ENCODE measurements at places on chromosomes 4 and X.

GRCh38 chr4:183722731-183723560, 63.9 kb downstream of the TRAPPC11 start:
- peak; percentile 89 for DNase-seq

GRCh38 chrX:112786076-112786475, 54.6 kb downstream of the AMOT start:
- DNase-seq: no peak

GRCh38 chr4:74754218-74754617, 40.1 kb downstream of the BTC start:
- no peak for DNase-seq

DNA sequence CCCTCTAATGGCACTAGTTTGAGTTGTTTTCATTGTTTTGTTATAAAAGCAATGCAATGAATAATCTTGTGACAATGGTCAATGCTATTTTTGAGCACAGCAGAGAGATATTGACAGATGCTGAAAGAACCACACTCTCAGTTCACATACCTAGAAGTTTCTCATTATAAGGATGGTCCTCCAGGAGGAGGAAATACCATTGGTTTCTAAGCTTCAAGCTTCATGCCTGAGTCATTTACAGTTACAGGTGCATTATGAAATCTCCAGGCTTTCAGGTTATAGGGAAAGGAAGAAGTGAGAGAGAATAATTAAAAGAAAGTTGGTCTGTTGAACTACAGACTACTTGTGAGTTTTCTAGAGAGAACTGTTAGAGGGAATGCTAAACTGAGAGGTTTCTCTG, 75.3 kb downstream of the PWWP3B start:
- DNase-seq: no peak

- no peak for DNase-seq
Observed at GRCh38 chr4:149280806-149281205, 534.8 kb downstream of the IQCM start.

GRCh38 chr4:155073852-155074251, 134.6 kb upstream of the NPY2R start:
- DNase-seq: no peak

DNA sequence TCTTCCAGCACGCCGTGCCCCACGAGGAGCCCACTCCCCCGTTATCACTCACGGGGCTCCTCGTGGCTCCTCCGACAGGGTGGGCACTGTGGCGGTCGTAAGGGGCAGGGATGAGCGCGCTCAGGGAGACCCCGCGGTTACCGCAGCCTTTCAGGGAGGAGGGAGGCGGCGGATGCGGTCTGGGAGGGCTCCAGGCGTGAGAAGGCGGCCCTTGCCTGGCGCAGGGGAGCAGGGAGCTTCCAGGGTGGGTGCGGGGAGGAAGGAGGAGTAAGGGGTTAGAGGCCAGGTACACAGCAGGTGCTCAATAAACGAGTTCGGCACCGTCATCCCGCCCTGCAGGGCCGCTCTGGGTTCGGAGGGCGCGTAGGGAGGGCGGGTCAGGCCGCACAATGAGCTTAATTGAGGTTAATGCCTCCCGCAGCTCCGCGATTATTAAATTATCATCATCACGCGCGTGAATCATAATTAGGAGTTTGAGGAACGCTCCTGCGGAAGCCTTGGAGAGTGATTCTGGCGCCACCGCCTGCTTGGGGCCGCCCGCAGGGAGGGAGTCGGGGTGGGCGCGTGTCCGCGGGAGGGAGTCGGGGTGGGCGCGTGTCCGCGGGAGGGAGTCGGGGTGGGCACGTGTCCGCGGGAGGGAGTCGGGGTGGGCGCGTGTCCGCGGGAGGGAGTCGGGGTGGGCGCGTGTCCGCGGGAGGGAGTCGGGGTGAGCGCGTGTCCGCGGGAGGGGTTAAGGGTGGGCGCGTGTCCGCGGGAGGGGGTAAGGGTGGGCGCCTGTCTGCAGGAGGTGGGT, 7.6 kb upstream of the NKX1-1 start:
- DNase-seq: no peak

DNA sequence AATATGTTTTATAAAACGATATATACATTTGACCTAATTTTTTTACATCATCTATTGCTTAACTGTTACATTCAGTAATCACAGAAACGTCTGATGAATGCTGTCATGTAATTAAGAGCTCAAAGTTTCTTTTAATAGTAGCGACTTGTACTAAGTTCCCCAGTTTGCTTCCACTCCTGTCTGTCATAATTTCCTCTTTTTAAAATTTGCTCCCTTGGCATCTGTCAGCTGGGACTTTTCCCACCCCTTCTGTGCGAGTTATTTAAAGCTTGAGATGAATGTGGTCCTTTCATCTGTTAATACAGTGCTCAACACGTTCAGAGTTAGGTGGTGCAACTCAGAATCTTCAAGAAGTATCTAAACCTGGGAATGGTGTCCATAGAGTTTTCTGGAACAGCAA, 1.2 kb downstream of the RAP1GDS1 start:
- DNase-seq: peak; percentile 25

DNA sequence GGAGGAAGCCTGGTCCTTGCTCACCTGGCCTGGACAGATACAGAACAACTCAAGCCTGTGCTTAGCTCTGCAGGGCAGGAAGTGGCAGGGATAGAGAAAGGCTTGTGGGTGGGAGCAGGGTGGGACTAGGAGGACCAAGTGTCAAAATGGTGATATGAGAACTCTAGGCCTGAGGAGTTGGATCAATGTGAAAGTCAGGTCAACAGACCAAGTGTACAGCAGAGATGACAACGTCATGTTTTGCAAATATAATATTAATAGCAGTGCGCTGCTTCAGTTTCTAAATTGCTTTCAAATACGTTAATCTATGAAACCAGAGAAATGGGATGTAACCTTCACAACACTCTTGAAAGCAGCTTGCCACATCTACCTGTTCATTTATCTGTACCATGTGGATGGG, 114.2 kb upstream of the MAP3K15 start:
- no peak for DNase-seq

DNA sequence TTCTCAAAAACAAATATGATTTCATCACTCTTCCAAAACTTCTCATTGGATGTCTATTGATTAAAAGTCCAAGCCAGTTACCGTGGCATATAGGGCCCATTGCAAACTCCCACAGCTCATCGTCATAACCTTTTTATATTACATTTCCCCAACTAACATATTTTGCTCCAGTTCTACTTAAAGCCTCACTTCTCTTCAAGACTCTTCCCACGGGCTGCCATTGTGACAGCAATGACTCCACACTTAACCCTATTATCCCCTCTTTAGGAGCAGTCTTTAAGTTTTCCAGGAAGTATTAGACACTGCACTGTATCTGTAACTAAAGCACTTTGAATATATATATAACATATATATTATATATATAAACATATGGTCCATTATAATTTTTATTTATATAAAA, 44.5 kb downstream of the DTHD1 start:
- DNase-seq: no peak

- DNase-seq: no peak
Observed at GRCh38 chr4:21901281-21901680, 47.3 kb downstream of the KCNIP4 start.

- DNase-seq: no peak
Observed at GRCh38 chrX:40496728-40497127, 84.0 kb upstream of the ATP6AP2 start.

GRCh38 chrX:103688946-103689345, 2.4 kb upstream of the MORF4L2 start:
- DNase-seq: peak; percentile 67

DNA sequence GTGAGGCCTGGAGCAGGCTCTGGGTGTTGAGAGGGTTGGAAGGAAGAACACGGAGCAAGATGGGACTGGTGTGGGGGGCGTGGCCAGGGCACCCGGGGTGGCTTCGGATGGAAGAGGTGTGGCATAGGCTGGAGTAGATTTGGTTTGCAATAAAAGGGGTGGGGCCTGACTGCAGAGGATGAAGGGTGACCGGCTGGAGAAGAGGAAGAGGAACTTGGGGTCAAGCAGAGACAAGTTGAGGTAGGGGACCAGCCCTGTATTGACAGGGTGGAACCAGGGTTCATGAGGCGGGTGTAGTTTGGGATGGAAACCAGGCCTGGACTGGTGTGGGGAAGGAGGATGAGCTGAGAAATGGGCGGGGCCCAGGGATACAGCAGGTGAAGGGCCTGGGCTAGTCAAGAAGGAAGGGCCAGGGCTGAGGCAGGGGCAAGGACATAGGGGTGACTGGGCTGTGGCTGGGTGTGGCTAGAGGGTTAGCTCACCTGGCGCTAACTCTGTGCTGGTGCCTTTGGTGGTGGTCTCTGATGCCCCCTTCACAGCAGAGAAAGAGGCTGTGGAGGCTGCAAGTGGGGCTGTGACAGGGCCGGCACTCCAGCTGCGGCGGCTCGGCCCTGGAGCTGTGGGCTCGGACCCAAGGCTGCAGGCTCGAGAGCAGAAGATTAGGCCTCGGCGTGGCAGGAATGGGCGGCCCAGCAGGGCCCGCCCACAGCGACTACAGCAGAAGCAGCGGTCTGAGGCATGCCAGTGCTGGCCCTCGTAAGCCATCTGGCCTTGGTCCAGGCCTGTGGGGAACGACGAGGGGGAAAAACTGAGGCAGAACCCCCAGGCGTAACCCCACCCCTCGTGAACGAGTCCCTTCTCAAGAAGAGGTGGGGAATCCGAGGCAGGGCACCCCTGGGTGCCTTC, 5.0 kb downstream of the PLP2 start:
- no peak for DNase-seq

DNA sequence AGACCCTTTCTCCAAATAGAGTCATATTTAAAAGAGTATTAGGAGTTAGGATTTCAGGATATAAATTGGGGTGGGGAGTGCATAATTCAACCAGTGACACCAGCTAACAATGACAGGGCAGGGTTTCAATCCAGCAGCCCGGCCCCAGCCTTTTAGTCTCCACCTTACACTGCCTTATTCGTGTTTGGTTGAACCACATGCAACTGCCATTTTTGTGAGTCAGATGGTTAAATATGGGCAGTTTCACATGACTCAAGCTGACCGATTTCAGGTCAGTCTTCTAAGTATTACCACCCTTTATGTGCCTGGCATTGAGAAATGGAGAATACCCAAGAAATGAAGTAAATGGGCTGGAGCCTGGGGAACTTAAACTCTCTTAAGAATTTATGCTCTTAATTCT, 102.8 kb downstream of the STOX2 start:
- no peak for DNase-seq

DNA sequence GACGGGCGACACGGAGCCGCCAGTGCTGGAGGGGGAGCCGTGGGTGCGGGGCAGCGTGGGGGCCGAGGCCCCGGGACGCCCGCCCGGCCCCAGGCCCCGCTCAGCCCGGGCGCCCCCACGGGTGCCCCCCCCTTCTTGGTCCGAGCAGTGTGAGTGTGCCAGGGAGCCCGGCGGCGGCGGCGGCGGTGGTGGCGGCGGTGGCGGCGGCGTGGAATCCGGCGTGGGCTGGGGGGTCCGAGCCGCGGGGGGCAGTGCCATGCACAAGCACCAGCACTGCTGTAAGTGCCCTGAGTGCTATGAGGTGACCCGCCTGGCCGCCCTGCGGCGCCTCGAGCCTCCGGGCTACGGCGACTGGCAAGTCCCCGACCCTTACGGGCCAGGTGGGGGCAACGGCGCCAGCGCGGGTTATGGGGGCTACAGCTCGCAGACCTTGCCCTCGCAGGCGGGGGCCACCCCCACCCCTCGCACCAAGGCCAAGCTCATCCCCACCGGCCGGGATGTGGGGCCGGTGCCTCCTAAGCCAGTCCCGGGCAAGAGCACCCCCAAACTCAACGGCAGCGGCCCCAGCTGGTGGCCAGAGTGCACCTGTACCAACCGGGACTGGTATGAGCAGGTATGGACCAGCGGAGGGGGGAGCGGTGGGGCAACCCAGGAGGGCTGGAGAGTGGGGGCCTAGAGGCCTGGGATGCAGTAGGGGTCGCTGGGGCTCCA, 466 bp downstream of the DLG3 start:
- DNase-seq: no peak

DNA sequence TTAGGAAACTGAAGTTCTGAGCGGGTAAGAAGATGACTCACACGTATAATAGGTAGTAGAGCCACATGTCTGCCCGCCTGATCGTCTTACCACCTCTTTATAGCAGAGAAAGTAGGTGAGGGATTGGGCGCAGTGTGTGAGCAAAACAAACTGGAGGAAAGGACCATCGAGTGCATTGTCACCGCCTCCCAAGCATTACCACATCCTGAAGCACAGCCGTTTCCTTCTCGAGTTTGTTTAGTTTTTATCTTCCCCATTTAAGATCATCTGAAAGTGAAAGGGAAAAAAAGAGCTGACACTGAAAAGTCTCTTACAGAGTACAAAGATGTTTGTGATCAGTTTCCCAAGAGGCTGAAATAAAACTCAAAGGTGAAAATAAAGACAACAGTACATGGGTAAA, 14.8 kb downstream of the PDK3 start:
- DNase-seq: peak; percentile 53

DNA sequence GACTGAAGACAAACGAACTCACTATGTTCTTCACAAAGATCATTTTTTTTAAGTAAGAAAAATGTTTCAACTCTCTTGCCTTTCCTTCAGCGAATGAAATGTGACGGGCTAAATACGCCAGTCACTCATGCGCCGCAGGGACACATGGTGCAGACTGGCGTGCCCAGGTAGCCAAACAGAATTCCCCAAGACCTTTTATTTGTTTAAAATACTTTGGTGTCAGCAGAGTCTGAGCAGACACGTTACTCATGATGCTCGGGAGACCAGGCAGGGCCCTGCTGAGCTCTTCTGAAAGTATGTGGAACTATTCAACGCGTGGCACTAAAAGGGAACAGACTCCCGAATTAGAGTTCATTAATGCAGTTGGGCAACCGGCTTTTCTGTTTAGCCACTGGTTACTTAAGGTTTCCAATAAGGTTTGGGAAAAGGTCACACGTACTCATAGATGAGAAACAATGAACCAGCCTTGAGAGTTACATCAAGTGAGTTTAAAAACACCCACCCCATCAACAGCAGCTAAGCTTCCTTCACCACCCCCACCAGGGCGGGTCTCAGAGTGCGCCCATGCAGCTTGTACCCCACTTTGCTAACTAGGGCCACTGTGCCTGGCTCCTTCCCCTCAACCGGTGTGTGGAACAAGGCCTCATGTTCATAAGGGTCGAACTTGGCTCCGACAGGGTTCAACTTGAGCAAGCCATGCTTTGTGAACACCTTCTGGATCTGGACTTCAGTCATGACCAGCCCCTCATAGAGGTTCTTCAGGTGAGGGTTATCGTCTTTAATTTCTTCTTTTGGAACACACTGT, 7.3 kb downstream of the GRPEL1 start:
- DNase-seq: no peak

DNA sequence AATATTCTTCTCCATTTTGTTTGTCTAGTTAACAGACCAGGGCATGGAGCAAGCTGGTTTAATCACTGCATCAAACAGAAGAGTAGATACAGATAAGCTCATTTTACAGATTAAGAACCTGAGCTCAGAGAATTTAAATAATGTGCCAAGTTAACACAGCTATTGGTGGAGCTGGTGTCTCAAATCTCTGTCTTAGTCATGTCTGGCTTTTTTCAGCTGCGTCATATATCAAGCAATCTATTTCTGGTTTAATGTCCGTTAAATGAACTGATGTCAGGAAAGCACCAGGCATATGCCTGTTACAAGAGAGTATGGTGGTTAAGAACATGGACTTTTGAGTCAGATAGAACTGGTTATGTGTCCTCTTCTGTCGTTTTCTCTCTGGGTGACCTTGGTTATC, 79.8 kb upstream of the ADGRA3 start:
- no peak for DNase-seq

- DNase-seq: peak; percentile 31
Observed at GRCh38 chr4:80201252-80202151, 4.2 kb downstream of the PRDM8 start.

- DNase-seq: peak; percentile 77
Observed at GRCh38 chr4:107011312-107011711, 24.8 kb downstream of the DKK2 start.

- no peak for DNase-seq
Observed at GRCh38 chr4:176191974-176192373, 3.4 kb downstream of the SPATA4 start.

- no peak for DNase-seq
Observed at GRCh38 chr4:174394915-174395314, 111.2 kb downstream of the CEP44 start.

All from trophoblast cell (in vitro differentiated cells and primary cell).